Activated CD4-positive, CD25-positive, alpha-beta regulatory T cell treated with anti-CD3 and anti-CD28 coated beads, Interleukin-2, amount 50 U/mL, for 72 hours (primary cell): ENCODE measurements at places on chromosomes 6 and 20.

DNA sequence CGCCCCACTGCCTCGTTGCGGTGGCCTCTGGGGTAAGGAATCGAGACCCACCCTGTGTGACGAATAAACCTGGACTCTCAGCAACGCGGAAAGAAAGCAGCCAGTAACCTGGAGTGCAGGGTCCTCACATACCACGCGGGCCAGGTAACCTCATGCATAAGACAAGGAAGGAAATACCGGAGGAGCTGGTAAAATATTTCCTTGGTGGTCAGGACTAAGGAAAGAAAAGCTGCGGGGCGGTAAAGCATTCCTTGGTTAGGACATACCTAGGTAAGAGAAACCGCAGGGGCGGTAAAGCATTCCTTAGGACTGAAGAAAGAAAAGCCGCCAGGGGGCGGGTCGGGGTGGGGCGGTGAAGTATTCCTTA, 80.7 kb downstream of the SYTL3 start:
- no peak for DNase-seq

GRCh38 chr6:155001482-155001881, 6.4 kb downstream of the TIAM2 start:
- DNase-seq = no peak

GRCh38 chr20:23878787-23879186, 761 bp downstream of the CST5 start:
- DNase-seq = no peak

DNA sequence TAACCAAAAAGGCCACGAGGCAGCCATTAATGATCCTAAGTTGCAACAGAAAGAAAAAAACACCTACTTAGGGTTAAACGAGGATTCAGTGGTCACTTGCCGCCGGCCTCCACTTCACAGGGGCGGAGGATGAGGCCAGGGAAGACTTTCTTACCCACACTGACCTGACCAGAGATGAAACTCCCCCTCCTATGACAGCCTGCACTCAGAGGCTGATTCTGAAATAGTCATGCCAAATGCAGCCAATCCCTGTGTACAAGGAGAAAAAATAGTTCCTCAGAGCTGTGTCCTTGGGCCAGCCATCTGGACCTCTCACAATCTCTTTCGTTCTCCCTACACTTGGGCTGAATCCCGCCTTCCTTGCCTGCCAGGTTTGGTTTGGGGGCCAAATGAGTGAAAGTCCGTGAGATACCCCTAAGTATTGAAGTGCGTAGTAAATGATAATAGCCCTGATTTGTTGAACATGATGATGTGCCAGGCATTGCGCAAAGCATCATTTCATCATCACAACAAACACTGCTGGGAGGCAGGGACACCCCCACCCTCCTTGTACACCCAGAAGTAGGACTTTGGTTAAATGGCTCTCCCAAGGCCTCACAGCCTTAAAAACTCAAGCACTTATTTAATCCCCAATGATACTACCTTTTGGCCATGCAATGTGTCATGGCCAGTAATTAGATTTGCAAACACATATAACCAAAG, 3.2 kb upstream of the IRF4 start:
- DNase-seq = no peak

- no peak for DNase-seq
These were observed 80.9 kb downstream of the GJA1 start for GRCh38 chr6:121516331-121516730.

GRCh38 chr6:15775741-15776140, 112.9 kb upstream of the DTNBP1 start:
- no peak for DNase-seq
